ENCODE measurements at places on chromosomes 13 and 19.

DNA sequence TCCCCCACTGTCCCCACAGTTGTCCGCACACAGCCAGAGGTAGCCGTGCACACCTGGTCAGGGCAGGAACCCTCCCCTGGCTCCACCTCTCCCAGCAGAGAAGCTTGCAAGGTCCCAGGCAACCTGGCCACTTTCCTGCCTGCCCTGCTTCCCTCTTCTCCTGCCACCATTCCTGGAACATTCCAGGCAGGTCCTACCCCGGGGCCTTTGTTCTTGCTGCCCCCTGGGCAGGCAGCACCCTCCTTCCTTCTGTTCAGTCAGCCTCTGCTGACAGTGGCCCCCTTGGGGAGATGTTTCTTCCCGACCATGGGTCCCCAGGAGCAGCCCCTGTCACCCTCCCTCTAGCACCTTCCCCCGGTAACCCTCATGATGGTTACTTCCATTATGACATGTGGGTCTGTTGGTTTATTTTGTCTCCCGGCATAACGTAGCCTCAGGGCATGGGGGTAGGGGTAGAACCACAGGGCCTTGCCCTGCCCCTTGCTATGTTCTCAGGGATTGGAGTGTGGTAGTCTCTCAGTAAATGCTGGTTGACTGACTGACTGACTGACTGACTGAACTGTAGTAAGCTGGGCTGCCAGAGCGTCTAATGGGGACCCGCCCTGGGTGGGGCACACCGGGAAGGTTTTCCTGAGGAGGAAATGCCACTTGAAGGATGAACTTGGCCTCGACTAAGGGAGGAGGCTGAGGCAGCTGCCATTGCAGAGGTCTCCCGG lies 10.8 kb downstream of the PAK4 start:
- DNase-seq: no peak

DNA sequence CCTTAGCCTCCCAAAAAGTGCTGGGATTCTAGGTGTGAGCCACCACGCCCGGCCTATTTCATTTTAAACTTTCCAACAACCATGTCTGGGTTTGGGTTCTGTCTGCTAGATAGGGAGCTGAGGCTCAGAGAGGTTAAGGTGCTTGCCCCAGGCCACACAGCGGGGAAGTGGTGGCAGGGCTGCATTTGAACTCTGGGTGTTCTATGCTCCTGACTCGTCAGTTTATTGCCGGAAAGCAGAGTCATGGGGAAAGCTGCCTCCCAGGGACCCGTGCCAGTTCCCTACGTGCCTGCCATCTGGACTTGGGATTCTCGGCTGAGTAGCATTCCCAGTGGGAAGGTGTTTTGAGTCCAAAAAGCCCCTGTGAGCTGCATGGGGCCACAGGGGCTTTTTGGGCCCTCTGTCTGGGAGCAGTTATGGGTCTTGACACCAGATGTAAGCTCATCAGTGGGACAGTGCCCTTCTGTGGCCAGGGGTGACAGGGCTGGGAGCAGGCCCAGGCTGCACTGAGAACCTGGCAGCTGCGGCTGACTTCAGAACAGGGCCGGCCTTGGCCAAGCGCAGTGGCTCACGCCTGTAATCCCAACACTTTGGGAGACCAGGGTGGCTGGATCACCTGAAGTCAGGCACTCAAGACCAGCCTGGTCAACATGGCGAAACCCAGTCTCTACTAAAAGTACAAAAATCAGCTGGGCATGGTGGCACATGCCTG lies 10.9 kb downstream of the RFX1 start:
- DNase-seq: no peak

- no peak for DNase-seq
These were observed 51.4 kb upstream of the KCTD15 start for GRCh38 chr19:33745297-33745696.

DNA sequence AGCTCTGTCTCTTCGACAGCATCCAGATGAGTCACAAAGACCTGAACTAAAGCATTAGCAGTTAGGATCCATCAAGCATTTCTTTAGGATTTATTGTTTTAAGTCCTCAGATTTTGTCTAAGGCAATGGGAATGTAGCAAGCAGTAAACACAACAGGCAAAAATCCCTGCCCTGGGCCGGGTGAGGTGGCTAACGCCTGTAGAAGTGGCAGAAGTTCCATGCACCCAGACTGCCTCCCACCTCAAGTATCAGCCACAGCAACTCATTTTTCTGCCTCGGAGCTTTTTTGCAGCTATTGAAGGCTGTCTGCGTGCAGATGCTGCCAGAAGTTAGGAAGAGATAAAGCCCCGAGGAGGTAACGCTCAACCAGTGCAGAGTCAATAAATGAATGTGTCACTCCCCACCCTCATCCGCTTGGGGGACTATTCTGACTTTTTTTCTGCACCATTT lies 47.1 kb upstream of the MRI1 start:
- DNase-seq: no peak

- DNase-seq: no peak
These were observed 14.7 kb upstream of the LENG8 start for GRCh38 chr19:54434112-54434872.

DNA sequence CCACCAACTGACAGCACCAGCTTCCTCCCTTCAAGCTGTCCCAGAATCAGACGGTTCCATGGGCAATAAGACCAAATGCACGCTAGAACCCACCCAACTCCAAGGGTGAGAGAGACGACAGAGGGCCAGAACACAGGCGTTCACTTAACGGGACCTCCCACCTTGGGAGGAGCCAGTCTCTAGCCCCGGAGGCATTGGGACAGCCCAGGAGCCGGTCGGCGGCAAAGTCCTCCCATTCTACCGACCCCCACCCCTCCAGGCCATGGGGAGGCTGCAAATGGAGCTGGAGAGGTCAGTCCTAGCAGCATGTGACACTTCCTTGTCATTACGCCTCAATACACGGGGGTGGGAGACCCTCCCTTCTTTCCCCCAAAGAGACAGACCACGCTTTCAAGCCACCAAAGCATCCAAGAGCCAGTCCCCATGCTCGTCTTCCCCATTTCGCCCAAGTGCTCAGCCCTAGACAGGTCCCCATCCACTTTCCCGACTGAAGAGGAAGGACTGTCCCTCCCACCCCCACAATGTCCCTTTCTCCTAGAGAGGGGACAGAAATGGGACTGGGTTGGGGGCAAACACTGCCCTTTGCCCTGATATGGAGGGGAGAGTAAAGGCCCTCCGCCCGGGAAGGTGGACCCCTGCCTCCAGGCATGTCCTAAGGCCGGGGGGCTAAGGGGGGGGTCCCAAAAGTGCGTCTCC lies 964 bp downstream of the KHSRP start:
- DNase-seq: peak; percentile 60

GRCh38 chr13:49454388-49455006 lies 10.4 kb downstream of the SETDB2 start:
- no peak for DNase-seq

DNA sequence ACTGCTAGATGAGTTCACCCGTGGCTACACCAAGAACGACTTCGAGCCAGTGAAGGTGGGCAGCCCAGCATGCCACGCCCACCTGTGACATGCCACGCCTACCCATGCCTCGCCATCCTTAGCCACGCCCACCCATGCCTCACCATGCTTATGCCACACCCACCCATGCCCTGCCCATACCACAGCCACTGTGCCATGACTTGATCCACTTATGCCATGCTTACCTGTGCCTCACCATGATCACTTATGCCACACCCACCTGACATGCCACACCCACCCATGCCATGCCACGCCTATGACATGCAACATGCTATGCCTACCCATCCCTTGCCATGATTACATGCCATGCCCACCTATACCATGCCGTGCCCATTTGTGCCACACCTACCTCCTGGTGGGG lies 12.9 kb upstream of the USE1 start:
- DNase-seq: no peak

- no peak for DNase-seq
These were observed 184.0 kb downstream of the SLC7A1 start for GRCh38 chr13:29411481-29411880.

GRCh38 chr19:15631817-15632216 lies 8.9 kb upstream of the CYP4F3 start:
- peak; percentile 41 for DNase-seq

DNA sequence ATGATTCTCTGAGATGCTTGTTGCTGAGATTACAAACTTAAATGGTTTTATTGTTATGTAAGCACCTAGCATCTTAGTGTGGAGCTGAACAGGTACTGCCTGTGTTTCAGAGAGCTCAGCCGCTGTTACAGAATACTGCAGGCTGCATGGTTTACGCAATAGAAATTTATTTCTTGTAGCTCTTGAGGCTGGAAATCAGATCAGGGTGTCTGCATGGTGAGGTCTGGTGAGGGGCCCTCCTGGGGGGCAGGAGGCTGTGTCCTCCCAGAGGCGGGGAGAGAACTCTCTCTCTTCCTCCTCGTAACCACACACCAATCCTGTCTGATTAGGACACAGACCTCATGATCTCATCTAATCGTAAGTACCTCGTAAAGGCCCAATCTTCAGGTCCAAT lies 13.1 kb downstream of the ATP11A start:
- no peak for DNase-seq

- no peak for DNase-seq
These were observed 61.3 kb downstream of the COL4A2 start for GRCh38 chr13:110368408-110368807.

DNA sequence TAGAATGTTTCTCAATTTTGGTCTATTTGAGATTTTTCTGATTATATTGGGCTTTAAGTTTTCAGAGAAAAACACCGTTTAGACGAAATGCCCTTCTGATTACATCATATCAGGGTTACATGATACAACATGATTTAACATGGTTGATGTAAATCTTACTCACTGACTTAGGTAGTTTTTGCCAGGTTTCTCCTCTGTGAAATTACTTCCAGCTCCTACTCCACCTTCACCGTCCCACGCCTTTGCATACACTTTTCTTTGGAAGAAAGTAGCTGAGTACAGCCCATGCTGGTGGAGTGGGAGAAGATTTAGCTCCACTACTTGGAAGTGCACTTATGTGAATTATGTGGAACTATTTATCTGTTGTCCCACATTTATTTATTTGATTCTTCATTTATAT lies 433.2 kb upstream of the KLHL1 start:
- DNase-seq: no peak

DNA sequence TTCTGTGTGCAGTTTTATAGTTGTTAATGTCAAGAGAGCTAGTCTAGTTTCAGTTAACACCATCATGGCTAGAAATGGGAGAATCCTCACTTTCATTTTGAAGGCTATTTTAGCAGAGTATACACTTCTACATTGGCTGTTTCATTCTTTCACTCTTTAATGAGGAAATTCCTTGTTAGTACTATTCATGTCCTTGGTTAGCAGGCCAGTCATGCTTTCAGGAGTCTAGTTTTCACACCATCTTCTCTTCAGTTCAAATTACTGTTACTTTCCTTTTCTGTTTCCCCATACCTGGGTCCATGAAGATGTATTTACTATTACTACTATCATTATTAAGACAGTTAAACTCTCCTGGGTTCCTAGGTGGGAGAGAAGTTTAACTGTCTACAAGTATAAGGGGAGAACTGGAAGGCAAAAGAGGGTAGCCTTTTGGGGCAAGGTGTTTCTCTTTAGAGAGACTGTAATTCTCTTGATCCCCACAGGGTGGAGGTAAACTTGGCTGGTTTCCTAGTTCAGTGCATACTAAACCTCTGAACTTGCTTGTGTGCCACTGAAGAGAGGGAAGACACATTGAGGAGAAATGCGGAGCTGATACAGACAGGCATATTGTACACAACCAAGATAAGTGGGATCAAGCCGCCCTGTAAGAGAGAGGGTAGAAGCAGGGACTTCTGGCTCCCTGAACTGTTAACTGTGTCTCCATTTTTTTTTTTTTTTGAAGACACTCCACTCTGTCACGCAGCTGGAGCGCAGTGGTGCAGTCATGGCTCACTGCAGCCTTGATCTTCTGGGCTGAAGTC lies 41.3 kb upstream of the IGFL4 start:
- DNase-seq: peak; percentile 43

DNA sequence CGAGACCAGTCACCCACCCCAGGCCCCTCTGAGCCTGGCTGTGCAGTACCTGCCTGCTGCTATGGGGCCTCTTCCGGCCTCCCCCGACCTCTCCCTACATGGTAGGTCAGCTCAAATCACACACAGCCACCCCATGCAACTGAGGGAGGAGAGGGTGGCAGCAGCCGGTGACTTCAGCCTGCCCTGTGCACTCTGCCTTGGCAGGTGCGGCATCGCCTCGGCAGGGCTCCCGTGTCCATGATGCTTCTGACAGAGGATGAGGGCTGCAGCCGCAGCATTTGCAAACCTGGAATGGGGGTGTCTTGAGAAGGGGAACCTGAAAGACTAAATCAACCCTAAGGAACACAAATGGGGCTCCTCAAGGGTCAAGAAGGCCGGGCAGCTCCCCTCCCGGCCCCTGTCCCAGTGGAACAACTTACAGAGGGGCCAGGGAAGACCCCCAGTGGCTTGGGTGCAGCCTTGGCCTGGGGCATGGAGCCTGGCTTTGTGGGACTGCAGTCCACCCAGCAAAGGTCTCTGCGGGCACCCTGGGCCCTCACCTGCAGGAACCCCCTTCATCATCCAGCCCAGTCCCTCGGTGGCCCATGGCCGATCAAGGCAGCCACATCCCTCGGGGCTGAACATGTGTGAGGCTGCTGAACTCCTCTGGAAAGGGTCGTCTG lies 6.7 kb downstream of the TEX29 start:
- DNase-seq: no peak

DNA sequence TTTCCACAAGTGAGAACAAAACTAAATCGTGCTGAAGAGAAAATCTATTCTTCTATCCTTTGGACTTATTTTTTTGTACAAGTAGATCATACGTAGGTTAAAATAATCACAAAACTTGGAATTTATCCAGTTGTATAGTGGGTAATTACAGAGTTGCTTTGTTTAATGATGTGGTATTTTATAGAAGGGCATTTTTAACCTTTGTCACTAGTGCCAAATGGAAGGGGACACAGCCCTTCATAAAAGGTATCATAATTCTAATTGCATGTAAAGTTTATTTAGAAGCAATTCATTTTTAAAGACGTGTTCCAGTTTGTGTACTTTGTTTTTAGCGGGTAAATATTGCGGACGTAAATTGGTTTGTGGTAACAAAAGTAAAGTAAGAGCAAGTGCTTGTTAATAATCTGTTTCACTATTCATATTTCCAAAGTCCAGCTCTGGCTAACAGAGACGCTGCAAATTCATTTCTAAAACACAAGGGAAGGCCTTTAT lies 99.5 kb downstream of the ERCC5 start:
- no peak for DNase-seq

DNA sequence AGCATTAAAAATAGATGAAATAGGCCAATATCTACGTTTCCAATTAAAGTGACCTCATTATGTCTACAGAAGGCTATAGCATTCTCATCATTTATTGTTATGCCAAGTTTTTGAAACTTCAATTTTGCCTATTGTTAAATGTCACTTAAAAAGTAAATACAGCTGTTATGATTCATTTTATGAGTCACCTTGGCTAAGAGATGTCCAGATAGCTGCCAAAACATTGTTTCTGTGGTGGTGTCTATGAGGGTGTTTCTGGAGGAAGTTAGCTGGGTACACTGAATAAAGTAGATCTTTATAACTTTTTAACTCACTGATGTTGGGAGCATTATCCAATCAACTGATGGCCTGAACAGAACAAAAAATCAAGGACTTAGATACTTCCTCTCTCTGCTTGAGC lies 1209.7 kb upstream of the PCDH9 start:
- no peak for DNase-seq

GRCh38 chr13:30253830-30254229 lies 53.5 kb downstream of the KATNAL1 start:
- no peak for DNase-seq
